ENCODE measurements at places on chromosomes 13 and 19.

DNA sequence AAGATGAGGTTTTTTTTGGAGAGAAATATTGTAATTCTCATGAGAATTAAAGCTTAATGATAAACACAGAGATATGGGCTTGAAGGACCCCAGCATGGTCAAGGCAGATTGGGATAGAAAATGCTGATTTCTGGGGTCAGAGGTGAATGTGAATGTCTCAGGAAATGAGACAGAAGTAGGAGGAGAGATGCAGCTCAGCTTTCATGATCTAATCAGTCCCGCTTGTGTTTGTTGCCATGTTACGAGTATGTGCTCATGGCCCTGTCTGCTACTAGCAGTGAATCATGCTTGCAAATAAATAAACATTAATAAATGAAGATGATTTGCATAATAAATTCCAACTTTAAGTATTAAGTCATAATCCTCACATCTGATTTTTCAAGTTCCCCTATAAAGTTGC is 23.0 kb upstream of the NDFIP2 start:
- DNase-seq: peak; percentile 21

- DNase-seq: peak; percentile 39
Measured at GRCh38 chr19:4597975-4598671, 38.6 kb upstream of the SEMA6B start.

- DNase-seq: no peak
Measured at GRCh38 chr13:53100394-53101063, 71.9 kb downstream of the OLFM4 start.

GRCh38 chr13:45048890-45049407 is 59.6 kb downstream of the GPALPP1 start:
- DNase-seq: peak; percentile 8

DNA sequence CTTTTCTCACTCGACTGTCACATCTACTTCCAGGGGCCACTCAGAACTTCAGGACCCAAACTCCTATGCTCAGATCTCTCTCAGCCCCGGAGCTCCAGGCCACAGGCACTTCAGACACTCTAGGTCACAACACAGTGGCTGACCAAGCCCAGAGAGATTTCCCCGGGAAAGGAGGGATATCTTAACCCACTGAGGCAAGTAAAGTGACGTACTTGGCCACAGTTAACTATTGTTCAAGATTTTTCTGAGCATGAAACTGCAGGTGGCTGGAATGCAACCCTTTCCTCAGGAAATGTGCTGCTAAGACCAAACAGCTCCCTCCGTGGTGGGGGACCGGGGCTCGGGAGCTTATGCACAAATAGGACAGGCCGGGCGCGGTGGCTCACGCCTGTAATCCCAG is 23.9 kb downstream of the OPA3 start:
- DNase-seq: no peak

- peak; percentile 31 for DNase-seq
Measured at GRCh38 chr19:7869453-7869909, 4.7 kb downstream of the PRR36 start.

GRCh38 chr19:609004-609346 is 19.3 kb downstream of the HCN2 start:
- peak; percentile 69 for DNase-seq

- DNase-seq: no peak
Measured at GRCh38 chr13:99975626-99976025, 4.1 kb upstream of the ZIC5 start.

- no peak for DNase-seq
Measured at GRCh38 chr19:33755099-33756035, 41.3 kb upstream of the KCTD15 start.

- no peak for DNase-seq
Measured at GRCh38 chr13:51251480-51251879, 29.3 kb downstream of the FAM124A start.

- DNase-seq: no peak
Measured at GRCh38 chr19:32902448-32902847, 32.9 kb upstream of the SLC7A9 start.

GRCh38 chr19:34475026-34475974 is 6.3 kb upstream of the WTIP start:
- peak; percentile 91 for DNase-seq

GRCh38 chr13:40389081-40389641 is 277.3 kb downstream of the FOXO1 start:
- no peak for DNase-seq

DNA sequence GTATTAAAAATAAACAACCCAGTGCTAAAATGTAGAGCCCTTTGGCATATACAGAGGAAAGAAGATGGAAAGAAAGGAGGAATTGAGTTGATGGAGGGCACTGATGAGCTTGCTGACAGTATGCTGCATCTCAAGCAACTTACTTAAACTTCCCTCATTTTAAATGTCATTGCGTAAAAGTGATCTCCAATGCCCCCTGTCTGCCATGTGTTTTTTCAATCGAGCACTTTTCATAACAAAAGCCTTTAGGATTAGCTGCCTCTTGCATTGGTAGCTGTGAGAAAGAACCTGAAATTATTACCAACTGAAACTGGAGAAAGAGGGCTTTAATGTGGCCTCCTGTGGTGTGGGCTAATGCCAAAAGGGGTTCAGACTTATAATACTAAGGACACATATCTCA is 541.6 kb downstream of the SUCLA2 start:
- peak; percentile 56 for DNase-seq

GRCh38 chr19:35126624-35126959 is 8.3 kb downstream of the LGI4 start:
- DNase-seq: no peak

- DNase-seq: no peak
Measured at GRCh38 chr13:51818276-51818675, 14.3 kb upstream of the DHRS12 start.

GRCh38 chr19:5057860-5058259 is 88.9 kb downstream of the KDM4B start:
- DNase-seq: no peak

DNA sequence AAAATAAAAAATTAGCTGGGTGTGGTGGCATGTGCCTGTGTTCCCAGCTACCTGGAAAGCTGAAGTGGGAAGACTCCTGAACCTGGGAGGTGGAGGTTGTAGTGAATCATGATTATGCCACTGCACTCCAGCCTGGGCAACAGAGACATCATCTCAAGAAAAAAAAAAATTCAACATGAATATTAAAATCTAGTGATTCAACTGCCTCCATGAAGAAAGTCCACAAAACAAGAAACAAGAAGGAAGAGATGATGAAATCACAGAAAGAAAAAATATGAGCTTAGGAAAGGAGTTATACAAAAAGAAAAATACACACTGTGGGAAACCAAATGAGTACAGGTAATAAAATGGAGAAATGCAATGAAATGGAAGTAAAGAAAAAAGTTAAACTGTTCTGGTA is 99.6 kb upstream of the SIAH3 start:
- peak; percentile 58 for DNase-seq

DNA sequence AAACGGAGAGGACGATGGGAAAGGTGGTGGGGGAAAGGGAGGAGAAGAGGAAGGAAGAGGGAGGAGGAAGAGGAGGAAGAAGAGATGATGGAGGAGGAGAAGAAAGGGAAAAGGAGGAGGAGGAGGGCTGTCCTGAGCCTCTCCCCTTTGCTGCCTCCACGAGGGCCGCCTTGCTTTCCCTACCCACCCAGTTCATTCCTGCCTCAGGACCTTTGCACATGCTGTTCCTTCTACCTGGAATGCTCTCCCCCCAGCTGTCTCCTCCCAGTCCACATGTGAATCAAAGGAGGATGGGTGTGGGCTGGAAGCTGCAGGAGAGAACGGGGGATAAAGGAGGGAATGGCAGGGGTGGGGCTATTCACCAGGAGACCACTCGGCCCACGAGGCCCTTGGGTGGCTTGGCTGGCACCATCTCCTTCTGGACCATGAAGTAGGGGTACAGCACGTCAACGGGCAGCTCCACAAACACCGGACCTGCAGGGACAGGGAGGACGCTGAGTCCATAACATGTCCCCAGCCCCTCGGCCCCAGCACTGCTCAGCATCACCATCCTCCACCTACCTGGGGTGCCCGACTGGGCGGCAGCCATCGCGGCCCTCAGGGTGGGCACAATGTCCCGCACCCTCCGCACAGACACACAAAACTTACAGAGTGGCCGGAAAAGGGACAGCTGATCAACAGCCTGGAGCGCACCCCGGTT is 15.3 kb downstream of the SYDE1 start:
- no peak for DNase-seq

DNA sequence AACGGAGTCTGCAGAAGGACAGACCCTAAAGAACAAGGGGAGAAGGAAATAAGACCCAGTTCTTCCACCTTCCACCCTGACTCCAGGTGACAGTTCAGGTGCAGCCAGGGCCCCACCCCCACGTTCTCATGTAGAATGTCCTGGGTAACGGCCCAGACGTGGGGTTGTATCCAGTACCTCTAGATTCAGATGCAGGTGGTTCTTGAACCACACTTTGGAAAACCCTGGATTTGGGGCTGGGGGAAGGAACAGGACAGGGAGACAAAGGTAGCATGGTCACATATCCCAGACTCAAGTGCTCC is 2.2 kb downstream of the DMPK start:
- DNase-seq: no peak

DNA sequence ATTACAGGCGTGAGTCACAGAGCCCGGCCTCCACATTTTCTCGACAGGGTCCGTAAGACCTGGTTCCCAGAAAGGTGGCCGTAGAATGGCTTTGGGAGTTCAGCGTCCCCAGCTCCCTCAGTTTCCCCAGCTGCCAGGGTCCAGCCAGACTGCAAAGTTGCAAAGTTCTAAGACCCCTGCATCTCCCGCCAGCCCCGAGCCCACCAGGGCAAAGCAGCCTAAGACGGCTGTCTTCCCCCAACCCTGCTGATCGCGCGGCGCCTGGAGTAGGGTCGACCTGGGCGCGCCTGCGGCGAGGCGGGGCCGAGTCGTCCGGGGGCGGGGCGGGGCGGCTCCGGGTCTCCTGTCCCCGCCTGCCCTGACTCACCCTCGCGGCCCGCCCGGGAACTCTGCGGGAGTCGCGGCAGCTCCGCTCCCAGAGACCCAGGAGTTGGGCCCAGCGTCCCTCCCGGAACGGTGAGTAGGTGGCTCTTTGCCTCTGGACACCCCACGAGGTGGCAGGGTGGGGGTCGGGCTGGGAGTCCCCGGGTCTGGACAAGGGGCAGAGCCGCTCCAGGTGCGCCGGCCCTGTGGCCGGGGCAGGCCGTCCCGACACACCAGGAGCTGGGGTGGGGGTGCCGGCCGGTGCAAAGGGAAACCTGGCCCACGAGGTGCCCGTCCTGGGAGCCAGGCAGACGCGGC is at the start of gene LRRC8E:
LRRC8E (plus strand) TSS at position 366 of the 681 bp plus-strand sequence. CDS start 7,094 bp downstream, outside the sequence.
- peak; percentile 19 for DNase-seq
